Stimulated activated CD4-positive, alpha-beta T cell treated with anti-CD3 and anti-CD28 coated beads, TNF-alpha, amount 100 ng/mL, for 48 hours (primary cell): ENCODE measurements at places on chromosomes 5 and 9.

- DNase-seq, result peak; percentile 89
Observed at GRCh38 chr5:142769793-142770649, at the start of gene ARHGAP26. TSS of gene ARHGAP26 (plus strand) at chr5:142770377. CDS start at chr5:142770762, 385 bp downstream.

DNA sequence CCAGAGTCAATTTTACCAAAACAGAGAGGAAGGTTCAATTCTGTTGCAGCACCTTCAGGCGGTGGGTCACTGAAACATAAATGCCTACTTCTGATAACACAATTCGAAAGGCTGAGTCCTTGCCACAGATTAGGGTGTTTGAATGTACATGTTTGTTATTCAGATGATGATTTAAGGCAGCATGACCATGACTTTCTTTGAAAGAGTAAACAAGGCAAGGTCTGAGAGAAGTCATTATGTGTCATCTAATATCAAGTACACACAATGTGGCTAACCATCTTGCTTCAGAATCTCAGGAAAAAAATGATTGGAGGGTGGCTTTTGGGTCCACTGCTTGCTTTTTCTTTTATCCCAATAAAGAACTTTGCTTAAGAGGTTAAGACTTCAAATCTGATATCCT, 457.5 kb downstream of the TAF11L14 start:
- no peak for DNase-seq

DNA sequence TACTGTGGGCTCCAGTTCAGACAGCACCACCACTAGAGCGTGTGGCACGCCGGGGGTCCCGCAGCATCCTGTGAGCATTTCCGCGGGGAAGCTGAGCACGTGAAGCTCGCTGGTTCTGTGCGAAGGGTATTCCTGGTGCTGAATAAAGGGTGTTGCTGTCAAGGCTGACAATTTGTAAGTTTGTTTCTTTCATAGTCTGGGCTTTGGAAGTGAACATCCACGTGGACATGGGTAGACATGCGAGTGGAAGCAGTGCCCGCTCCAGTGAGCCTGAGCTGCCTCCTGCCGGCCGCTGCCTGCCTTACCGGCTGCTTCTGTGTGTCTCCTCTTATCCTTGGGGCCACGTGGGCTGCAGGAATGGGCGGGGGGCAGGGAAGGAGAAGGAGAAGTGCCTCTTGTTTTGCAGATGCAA, 14.7 kb downstream of the NDUFS6 start:
- DNase-seq, result no peak

DNA sequence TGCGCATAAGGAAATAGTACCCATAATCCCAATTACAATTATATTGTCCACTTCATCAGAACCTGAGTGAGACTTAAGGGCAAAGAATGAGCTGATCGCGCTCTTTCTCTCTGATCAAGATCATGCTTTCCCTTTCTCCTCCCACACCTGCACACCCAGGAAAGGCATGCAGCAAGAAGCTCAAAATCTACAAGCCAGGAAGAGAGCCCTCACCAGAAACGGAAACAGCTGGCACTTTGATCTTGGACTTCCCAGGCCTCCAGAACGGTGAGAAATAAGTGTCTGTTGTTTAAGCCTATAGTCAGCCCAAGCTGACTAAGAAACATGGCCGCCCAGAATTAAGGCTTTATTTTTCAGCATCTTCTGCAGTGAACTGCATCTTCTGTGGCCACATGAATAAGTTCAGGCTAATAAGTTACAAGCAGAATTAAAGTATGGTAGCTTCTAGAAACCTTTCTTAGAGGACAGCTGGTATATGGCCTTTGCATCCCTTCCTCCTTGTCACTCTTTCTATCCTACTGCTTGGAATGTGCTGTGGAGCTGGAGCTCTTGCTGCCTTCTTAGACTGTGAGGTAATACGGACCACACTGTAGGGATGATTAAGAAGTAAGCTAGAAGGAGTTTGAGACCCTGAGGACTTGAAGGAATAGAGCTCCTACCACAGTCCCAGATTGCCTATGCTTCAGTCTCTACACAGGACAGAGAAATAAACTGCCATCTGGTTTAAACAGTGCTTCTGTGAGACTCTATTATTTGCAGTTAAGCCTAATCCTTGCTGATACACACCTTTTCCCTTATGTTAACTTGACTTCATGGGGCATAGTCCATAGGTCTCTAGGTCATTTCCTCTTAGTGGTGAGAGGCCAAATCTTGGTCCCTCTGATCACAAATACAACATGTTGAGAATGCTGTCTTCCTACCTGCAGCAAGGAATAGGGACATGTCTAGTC, 17.2 kb downstream of the OR2S2 start:
- no peak for DNase-seq

- DNase-seq, result no peak
Observed at GRCh38 chr5:143837306-143837848, 25.4 kb downstream of the HMHB1 start.

DNA sequence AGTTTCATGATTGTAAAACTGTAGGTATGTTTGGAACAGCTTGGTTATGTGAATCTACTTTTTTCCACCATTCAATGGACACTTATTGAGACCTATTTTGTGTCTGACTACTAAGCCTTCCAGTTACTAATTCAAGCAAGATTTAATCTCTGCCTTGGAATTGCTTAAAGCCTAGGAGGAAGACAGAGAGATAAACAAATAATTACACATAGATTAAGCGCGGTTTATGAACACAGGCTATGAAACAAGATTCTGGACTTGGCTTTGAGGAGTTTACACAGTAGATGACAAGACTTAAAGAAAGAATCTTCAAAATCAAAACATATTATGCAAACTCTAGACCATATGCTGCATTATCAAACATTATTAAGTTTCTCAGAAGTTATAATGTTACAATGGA, 340.4 kb downstream of the RASEF start:
- no peak for DNase-seq

DNA sequence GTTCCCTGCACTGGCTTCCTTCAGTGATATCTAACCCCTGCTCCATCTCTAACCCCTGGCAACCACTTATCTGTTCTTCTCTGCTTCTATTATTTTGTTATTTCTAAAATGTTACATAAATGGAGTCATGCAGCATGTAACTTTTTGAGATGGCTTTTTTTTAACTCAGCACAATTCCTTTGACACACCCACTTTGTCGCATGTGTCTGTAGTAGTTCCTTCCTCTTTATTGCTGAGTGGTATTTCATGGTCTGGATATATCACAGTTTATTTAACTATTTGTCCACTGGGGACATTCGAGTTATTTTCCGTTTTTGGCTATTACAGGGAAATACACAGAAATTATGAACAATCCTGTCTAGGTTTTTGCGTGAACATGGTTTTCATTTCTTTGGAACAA, 200.2 kb downstream of the TRIO start:
- no peak for DNase-seq

GRCh38 chr5:100706776-100707175, 171.6 kb downstream of the FAM174A start:
- DNase-seq, result no peak

DNA sequence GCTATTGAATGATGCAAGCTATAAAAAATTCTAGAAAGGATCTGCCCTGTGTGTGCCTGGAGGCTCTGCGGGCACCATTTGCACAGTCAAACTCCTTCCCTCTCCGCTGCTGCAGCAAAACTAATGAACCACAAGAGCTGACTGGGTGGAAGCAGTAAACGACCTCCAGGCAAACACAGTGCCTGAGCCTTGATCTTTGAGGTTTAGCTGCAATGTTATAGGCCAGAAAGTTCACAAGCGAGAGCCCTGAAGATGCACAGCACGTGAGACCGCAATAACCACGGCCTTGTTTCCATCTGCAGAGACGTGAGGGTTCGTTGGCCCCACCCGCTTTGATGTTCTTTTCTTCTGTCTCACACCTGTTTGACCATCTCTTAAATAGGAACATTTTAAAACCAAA, 69.2 kb upstream of the S1PR3 start:
- peak; percentile 16 for DNase-seq

DNA sequence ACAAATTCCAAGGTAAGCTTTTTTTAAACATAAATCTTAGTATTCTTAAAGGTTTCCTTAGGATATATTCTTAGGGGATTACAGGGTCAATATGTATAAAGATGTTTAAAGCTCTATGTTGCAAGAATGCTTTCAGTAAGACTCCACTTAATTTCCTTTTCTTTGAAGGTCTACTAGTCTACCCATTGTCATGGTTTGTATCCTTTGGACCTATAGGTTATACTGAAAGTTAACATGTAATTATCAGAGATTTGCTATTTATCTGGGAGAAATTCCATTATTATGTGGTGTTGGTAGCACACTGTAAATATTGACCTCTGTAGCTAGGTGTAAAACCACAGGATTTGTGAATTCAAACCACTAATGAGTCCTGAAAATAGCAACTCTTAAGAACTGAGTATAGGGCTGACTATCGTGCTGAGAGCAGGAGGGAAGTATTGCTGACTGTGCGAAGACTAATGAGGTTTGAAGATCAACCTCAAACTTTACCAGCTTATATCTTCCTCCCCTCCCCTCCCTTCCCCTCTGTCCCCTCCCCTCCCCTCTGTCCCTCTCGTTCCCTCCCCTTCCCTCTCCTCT, 85.6 kb downstream of the GADD45G start:
- DNase-seq, result no peak
